D341Med (cell line): ENCODE measurements at places on chromosomes 6 and 20.

DNA sequence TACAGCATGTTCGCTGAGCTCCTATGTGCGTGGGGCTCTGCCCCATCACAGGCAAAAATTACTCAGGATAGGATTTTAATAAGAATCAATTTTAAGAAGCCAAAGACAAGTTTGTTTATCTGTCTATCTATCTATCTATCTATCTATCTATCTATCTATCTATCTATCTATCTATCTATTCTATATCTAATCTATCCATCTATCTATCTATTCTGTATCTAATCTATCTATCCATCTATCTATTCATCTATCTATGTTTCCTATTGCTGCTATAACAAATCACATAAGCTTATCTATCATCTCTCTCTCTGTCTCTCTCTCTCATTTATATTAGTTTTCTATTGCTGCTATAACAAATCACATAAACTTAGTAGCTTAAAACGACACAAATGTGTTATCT is 1.7 kb downstream of the ARHGAP40 start:
- DNase-seq = no peak

- no peak for DNase-seq
Observed at GRCh38 chr20:15886250-15886649, 687.0 kb downstream of the KIF16B start.

DNA sequence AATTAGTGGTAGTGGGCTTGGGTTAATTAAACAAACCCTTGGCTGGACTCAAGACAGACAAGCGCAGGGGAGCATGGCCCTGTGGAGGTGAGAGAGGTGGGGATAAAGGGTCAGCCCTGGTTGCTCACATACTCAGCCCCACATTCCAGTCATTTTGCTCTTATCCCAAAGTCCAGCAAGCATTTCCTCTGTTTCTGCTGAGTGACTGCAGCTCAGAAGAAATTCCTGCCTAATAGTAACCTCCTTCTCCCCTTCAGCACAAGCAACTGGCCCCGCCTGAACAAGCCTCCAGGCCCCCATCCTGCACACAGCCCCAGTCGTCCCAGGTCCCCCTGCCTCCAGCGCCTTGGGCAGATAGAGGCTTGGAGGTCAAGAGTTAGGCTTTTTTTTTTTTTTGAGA is 3.6 kb upstream of the TFEB start:
- DNase-seq = no peak

DNA sequence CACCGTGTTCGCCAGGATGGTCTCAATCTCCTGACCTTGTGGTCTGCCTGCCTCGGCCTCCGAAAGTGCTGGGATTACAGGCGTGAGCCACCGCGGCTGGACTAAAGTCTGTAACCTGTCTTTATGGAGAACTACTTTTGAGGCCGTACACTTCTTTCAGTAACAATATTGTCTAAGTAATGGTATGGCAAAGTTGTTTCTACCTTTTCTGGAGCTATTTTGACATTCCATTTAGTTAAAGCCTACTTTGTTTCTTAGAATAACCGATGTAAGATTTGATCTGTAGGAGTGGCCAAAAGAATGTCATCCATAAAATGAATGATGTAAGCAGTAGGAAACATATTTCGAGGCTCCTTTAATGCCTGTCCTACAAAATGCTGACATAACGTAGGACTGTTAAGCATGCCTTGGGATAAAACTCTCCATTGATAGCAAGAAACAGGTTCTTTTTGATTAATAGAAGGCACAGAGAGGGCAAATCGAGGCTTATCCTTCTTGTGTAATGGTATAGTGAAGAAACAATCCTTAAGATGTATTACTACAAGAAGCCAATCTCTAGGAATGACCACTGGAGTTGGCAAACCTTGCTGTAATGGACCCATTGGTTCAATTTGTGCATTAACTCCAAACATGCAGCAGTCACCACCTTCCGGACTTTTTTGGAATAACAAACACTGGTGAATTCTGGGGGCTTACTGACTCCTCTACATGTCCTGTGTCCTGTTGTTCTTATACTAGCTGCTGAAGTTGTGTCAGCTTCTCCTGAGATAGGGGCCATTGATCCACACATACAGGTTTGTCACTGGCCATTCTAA is 35.9 kb downstream of the HLA-DRA start:
- no peak for DNase-seq

DNA sequence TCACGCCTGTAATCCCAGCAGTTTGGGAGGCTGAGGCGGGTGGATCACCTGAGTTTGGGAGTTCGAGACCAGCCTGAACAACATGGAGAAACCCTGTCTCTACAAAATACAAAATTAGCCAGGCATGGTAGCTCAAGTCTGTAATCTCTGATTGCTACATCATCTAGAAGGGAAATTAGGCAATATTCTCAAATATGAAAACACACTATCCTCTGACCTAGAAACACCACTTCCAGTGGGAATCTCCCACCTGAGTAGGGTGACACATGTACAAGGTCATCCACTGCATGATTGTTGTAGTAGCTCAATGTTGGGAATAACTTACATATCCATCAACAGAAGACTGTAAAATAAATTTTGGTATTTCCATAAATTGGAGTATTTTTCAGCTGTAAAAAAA is 19.1 kb upstream of the SIRPD start:
- no peak for DNase-seq

GRCh38 chr20:35607003-35607735 is 8.5 kb upstream of the SPAG4 start:
- no peak for DNase-seq

GRCh38 chr6:109460161-109460829 is 4.7 kb upstream of the MICAL1 start:
- no peak for DNase-seq

GRCh38 chr6:108733706-108734265 is 114.4 kb upstream of the ARMC2 start:
- no peak for DNase-seq

GRCh38 chr6:149820506-149820905 is 43.7 kb downstream of the LRP11 start:
- no peak for DNase-seq

DNA sequence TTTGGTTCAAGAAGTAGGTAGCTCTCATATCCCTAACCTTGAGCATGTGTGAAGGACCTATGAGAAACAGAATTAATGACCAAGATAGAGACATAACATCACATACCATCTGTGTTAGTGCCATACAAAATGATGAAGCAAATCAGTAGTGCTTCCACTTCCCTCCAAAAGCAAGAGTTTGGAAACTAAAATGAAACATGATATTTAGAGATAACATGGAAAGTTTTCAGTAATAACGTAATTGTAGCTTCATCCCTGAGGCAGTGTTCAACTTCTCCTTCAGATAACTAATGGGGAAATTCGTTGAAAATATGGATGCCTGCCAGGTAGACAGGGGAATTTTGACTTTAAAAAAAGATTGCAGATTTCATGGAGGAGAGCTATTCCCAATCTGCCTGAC is 248.4 kb upstream of the IRAK1BP1 start:
- no peak for DNase-seq
